Fibroblast of skin of right biceps (primary cell): ENCODE measurements at places on chromosomes 6 and 20.

DNA sequence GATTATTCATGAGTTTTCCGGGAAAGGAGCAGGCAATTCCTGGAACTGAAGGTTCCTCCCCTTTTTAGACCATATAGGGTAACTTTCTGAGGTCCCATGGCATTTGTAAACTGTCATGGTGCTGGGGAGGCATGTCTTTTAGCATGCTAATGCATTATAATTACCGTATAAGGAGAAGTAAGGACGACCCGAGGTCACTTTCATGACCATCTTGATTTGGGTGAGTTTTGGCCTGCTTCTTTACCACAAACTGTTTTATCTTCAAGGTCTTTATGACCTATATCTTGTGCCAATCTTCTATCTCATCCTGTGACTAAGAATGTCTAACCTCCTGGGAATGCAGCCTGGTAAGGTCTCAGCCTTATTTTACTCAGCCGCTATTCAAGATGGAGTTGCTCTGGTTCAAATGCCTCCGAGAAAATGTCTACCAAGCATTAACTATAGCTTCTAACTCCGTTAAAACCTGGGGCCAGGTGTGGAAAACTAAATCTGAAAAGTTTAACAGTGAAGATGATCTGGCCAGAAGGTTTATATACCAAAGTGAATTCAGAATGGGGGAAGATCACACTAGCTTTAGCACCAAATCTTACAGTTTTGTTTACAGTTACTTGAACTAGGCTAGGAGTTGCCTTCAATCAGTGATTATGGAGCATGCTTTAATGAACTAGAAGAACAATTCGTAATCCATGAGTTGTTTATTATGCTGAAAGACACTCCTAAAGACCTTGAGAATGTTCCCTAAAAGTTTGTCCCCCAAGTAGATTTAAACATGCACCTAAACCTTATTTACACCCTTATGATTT, 80.0 kb upstream of the TOP1 start:
- DNase-seq, result peak; percentile 92

DNA sequence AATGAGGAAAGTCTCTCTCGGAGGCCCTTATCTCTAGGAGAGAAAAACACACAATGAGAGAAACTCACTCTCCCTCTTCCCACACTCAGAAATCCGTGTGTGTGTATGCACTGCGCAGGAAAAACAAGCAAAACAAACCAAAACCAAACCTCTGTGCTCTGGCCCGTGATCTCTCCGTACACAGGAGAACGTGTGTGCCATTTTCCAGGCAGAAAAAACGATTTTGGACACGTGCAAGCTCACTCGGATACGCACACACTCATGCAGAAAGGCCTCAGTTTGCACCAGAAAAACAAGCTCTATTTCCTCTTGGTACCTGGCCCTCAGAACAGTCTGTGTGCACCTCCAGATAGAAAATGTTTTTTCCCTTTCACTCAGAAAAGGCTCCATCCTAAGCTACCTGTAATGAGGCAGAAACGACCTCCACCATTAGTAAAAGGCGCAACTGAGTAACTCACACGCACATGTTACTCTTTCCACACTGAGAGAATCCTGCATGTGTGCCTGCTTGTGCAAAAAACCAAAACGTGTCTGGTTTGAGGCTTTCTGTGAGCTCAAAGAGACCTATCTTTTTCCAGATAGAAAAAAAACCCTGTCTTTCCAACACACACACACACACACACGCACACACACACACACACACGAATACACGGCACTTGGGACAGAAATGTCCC, 99.2 kb downstream of the EDN3 start:
- no peak for DNase-seq

DNA sequence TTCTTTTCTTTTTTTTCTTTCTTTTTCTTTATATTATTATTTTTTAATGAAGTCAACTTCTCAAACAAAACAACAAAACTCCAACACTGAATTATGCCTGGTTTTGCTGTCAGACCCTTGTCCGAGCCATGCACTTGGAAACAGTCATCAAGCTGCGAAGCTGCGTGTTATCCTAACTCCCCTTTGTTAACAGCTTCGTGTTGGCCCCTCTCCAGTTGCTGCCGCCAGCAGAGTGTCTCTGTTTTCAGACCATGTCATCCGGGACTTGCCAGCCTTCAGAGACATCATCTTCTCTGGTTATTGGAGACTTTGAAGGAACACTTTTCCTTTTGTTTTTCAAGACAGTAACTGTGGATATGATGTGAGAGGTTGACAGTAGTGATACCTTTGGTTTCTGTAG, 83.1 kb downstream of the TRMT11 start:
- no peak for DNase-seq

- DNase-seq, result peak; percentile 51
Measured at GRCh38 chr6:154805288-154805911, 72.2 kb downstream of the SCAF8 start.

DNA sequence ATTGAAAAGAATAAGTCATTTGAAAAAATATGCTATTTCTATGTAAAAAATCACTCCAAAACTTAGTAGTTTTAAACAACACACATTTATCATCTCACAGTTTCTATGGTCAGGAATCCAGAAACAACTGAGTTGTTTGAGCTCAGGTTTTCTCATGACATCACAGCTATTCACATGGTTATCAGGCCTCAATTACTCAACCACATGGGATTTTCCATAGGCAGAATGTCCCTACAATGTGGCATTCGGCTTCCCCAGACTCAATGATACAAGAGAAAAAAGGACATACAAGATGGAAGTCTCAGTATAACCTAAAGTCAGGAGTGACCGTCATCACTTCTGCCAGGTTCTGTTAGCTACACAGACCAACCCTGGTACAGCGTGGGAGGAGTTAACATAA, 3.4 kb upstream of the SLC35D3 start:
- no peak for DNase-seq

DNA sequence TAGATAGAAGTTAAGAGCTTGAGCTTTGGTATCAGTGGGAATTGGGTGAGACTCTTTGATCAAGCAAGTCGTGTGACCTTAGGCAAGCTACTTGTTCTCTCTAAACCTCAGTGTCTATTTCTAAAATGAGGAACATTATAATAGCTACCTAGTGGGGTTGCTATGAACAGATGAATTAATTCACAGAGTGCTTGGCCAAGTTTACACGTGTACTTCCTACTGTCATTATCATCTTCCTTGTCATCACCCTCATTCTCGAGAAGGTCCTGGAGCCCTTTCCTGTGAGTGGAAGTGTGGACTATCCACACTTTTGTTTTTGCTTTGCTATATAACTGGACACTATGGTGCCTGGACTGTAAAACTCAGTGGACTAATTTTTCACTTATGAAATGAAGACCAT, 64.0 kb downstream of the BCKDHB start:
- no peak for DNase-seq

DNA sequence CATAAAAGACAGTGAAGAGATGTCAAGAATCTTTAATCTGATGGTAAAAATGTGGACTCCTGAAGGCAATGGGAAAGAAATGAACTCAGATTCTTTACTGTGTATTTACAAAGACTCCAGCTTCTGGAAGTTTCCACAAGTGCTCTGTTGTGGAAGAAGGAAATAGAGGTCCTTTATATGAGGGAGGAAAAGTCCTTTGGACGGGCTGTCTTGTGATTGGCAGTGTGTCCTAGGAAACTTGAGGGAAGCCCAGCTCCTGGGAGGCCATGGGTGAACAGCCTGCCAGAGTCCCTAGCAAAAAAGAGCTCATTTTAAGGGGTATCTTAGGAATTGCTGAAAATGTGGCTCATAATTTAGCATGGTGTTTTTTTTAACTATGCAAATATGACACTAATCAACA, 92.0 kb downstream of the RNASET2 start:
- DNase-seq, result no peak

DNA sequence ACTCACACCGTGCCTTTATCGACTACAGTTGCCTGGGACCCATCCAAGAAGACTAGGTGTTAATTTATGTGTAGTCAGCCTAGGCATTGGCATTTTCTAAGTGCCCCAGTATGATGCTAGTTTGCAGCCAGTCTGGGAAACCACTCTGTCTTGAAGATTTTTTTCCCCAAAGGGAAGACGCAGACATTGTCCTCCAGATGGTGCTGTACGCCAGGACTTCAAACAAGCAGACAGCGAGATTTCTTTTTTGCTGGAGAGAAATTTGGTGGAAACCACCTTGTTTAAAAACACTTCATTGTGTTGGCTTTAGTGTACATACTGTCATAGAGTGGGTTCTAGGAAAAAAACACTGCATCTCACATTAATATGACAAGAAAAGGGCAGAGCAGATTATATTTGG, 30.0 kb downstream of the ALDH5A1 start:
- DNase-seq, result peak; percentile 35

DNA sequence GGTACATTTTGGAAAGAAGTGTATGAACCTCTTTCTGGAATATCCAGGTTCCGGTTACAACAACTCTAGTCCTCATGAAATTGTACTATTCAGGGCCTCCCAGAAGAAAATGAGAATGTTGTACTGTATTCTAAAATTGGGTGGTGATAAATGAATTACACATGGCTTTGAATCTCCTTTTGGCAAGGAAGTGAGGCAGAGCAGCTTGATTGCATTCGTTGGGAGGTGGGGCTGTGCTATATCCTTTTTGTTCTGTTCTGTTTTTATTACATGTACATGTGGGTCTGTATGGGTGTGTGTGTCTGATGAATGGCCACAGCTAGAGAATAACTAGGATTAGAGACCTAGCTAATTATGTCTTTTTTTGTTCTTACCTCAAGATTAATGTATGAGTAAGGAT, 37.8 kb upstream of the SNRPB2 start:
- no peak for DNase-seq

DNA sequence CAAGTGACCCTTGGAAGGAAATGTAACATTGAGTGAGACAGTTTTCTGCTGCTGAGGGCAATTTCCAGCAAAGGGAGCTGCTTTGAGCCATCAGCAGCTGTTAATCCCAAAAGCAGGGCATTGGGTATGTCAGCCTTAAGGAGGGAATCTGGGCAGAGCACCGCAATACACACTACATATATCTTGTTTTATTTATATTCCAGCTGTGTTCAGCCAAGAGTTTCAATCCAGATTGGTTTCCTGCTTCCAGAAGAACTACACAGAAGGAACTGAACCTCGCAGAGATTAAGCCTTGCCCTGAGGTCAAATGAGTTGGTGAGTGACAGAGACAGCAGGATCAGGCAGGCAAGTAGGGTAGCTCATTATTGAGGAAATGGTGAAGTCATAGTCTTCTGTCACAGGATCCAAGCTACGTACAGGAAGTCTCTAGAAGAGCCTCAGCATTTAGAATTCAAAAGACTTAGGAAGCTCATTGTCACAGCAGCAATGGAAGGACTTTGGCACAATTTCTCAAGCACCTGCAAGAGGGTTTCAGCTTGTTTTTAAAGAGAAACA, 109.9 kb upstream of the HEY2 start:
- DNase-seq, result no peak

DNA sequence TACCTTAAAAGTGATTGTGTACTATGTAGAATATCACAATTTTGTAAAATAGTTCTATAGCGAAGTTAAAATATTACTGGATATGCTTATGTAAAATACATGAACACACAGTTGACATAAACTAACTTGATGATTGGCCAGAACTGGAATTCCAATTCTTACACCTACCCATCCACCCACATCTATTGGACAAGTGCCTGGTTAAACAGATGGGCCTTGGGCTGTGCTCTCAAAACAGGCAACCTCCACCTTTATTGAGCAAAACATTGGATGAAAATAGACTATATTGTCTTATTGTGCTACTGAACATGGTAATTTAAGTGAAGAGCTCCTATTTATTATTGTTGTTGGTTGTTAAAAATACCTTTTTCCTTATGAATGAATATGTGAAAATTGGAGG, 154.0 kb upstream of the FLRT3 start:
- no peak for DNase-seq

DNA sequence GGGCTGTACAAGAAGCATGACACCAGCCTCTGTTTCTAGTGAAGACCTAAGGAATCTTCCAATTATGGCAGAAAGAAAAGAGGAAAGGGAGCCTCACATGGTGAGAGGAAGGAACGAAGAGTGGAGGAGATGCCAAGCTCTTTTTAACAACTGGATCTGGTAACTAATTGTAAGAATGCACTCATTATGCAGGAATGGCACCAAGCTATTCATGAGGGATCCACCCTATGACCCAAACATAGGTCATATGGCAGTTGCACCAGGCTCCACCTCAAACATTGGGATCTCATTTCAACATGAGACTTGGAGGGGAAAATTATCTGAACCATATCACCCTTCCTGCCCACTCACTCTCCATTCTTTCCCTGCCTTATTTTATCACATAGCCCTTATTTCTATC, 496.0 kb upstream of the SPTLC3 start:
- DNase-seq, result no peak

GRCh38 chr20:37490663-37491350, 30.2 kb upstream of the NNAT start:
- no peak for DNase-seq

- no peak for DNase-seq
Measured at GRCh38 chr20:21376626-21377025, 20.7 kb downstream of the NKX2-4 start.

DNA sequence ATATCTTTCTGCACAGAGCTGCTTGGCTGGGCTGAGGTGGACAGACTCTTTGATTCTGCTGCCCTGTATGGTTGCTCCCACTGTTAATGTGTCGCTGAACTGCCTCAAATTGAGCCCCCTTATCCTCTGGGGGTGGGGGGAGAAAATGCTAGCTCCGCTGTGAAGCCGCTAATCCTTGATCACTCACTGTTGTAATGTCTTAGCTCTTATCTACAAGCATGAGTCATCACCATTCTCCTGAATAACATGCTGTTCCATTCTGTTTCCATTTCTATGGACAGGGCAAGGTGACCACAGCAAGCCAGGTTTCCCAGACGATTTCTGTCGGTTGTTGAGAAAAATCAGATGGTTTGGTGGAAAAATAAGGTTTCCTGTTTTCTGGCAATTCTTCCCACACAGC, 218.4 kb upstream of the GGTLC1 start:
- DNase-seq, result no peak

- DNase-seq, result peak; percentile 65
Measured at GRCh38 chr20:17530716-17531664, at the start of gene BFSP1. Gene BFSP1 (minus strand): TSS chr20:17531379. CDS start chr20:17531329, 50 bp downstream.

DNA sequence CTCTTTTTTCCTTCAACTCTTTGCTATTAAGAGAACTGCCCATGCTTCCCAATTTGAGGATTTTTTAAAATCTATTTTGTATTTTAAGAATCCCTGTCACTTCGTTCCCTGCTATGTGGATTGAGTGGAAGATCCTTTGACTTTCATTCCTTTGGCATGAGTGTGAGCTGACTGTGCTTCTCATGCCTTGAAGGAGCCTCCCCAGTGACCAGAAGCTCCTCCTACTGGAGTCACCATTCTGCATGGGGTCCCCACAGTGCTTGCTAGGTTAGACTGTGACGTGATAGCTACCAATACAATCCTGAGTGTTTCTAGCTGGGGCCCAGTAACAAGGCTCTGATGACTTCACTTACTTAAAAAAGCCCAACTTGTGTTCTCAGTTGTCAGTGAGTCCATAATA, 104.4 kb upstream of the LAMP5 start:
- peak; percentile 93 for DNase-seq

- DNase-seq, result peak; percentile 47
Measured at GRCh38 chr6:160534050-160534696, 129.9 kb downstream of the LPA start.

GRCh38 chr20:53613748-53614147, 20.1 kb upstream of the ZNF217 start:
- peak; percentile 47 for DNase-seq
